Cortex of kidney (tissue), 1 donor: ENCODE measurements at places on chromosomes 6 and 20.

DNA sequence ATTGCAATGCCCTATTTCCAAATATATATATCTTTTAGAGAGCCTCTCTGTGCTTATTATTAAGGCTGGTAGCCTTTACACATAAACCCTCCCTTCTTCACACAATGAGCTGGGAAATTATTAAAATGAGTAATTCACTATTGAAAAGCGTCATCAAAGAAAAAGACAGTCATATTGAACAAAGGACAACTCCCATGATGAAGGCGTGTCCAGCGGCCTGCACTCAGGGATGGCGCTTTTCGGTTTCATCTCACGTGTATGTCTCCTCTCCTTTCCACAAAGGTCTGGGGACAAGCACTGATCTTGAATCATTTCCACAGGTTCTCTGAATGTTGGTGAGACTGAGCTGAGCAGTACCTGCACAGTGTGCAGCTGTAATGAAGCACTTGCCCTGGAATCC lies 3.5 kb downstream of the SERPINB9 start:
- no peak for DNase-seq

GRCh38 chr20:44552050-44552449 lies 30.2 kb upstream of the SERINC3 start:
- DNase-seq, result no peak

DNA sequence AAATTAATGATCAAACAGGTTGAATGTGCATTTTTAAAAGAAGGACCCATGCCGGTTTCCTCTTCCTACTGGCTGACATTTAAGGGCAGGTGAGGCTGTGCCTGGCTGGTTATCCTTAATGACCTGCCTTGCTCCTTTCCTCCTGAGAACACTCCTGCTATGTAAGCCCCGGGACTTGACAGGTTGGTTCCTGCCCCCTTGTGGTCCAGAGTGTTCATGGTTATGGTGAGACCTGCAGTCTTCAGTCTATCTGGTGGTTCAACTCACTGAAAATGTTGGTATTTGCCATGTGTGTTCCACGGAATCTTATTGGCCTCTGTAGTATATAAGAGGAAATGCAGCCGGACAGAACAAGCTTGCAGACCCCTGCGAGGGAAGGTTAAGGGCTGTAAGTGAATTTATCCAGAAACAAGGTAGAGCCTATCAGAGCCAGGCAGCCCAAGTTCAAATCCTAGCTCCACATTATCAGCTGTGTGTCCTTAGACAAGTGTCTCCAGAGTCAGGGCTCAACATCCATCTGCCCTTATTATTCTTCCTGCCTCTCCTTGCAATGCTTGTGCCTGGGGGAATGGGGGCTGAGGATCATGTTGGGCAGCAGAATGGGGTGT lies 5.2 kb upstream of the BPIFA3 start:
- no peak for DNase-seq

- no peak for DNase-seq
These were observed 64.4 kb downstream of the UBE2V1 start for GRCh38 chr20:50048420-50049166.

DNA sequence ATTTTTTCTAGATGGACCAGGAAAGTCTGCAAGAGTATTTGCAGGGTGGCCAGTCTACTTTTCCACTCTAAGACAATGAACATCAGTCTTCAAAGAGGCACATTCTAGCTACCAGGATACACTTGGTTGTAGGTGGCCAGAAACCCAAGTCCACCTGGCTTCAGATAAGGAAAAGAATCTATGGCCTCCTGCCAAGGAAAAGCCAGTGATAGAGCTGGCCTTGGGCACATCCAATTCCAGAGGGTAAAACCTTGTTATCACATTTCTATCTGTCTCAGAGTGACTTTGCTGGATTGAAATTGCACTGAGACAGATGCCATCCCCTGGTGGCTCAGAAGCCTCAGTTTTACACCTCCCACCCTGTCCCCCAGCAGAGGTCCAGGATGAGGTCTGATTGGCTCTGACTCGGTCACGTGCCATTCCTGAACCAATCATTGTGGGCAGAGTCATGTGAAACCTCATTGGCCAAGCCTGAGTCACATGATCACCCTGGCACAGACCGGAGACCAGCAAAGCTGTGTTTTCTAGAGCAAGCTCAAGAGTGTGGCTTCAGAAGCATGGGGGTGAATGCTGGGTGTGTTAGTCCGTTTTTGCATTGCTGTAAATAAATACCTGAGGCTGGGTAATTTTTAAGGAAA lies 497.4 kb upstream of the SULF2 start:
- no peak for DNase-seq

DNA sequence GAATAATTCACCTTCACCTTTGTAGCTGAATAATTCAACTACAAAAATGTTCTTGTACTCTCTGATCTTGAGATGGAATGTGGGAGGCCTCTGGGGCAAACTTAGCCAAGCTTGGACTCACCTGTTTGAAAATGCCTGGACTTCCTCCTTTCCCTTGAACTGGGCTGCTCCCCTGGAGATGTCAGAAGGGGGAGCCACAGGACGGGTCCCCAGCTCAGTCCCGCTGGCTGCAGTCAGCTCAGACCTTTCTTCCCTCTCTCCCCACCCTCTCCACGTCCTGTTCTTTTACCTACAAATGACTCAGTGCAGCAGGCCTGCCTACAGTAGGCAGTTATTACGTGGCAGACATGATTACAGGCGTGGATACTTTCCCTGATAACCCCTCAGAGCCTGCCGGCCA lies 131.5 kb upstream of the RALGAPA2 start:
- DNase-seq, result no peak

DNA sequence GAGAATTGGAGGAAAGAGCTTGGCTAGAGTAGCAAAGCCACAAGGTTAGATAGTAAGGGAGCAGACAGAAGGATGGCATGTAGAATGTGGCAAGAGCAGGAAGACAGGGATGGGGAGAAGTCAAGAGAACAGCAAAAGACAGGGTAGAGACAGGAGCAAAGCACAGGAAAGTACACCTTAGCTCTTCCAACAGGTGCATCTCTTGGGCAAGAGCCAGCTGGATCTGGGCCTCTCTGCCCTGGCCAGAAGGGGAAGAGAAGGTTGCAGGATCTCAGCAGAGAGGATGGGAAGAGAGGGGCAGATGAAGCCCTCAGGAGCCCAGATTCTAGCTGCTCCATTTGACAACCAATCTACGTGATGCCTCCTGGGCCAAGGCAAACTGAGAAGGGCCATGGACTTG lies 16.7 kb downstream of the SCUBE3 start:
- no peak for DNase-seq

DNA sequence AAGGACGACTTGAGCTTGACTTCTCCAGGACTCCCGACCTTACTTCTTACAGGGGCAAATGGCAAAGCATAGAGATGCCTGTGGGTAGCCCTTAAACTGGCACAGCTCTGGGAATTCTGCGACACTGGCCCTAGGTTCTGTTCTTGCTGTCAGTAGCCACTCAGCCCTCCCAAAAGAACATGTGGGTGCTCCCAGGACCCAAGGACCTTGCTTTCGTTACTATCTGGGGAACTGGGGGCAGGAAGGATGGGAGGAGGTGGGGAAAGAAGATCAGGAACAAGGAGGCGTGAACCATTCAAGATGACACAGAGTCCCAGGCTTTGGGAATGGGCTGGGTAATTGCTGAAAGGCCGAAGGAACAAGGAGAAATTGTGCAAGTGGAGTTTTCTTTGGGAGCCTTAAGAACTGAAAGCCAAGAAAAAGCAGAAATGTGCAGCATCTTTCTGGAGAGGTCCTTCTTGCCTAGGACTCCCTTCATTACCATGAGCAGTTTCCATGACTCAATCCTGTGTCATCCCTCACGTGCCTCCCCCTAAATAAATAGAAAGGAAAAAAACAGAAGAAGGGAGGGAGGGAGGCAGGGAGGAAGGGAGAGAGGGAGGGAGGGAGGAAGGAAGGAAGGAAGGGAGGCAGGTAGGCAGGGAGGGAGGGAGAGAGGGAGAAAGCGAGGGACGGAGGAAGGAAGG lies 284.6 kb upstream of the FOXQ1 start:
- DNase-seq, result no peak

- DNase-seq, result no peak
These were observed 79.7 kb upstream of the MYLIP start for GRCh38 chr6:16049168-16049567.

DNA sequence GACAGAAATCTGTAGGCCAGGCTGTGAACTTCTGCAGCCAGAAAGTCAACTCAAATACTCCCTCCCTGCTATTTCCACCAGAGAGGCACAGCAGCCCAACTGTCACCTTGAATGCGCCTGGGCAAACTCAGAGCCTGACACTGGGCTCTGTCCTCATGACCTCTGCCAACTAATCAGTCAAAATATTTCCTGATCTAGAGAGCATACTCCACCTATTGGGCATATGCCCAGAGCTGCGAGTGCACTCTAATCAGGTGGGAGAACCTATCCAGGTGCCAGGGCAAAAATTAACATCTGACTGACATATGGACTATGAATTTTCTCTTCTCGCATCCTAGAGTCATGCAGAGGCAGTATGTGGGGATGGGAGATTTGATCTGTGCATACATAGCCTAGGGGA lies 406.3 kb upstream of the RUNX2 start:
- DNase-seq, result no peak
